ENCODE measurements at places on chromosomes 5 and 9.

- no peak for DNase-seq
Observed at GRCh38 chr5:76351577-76351976, 51.5 kb upstream of the IQGAP2 start.

DNA sequence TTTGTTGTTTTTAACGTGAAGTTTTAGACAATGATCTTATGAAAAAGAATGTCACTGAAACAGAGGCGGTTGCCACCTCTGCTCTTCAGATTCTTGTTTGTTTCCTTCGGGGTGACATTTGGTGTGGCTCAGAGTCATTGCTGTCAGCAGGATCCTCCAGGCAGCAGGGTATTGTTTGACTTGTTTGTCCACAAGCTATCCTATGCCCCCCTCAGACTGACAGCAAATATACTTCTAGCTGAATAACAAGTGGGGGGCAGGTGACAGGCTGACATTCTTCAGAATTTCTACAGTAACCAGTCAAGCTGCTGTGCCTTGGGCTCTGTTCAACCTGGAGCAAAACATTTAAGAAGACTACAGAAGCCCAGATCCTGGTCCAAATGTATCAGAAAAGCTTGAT, 383.3 kb downstream of the YTHDC2 start:
- no peak for DNase-seq

- no peak for DNase-seq
Observed at GRCh38 chr5:171336521-171337209, 27.6 kb downstream of the TLX3 start.

GRCh38 chr9:88503845-88504764, 30.9 kb upstream of the NXNL2 start:
- no peak for DNase-seq

DNA sequence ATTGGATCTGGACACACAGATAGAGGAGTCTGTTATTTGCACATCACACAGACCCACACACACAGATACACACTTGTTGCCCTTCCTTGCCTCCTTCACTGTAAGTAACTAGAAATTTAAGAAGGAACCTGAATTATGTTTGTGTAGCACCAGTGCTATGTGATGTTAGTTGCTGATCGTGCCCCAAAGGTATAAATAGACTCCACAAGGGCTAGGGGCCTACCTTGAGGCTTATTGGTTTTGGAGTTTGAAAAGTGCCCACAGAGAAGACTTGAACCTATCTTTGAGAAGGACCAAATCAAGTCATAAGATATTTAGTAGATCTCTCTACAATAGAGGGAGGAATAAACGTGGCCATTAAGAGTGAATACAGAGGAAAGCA, 8.8 kb upstream of the TGFBI start:
- DNase-seq, result no peak

DNA sequence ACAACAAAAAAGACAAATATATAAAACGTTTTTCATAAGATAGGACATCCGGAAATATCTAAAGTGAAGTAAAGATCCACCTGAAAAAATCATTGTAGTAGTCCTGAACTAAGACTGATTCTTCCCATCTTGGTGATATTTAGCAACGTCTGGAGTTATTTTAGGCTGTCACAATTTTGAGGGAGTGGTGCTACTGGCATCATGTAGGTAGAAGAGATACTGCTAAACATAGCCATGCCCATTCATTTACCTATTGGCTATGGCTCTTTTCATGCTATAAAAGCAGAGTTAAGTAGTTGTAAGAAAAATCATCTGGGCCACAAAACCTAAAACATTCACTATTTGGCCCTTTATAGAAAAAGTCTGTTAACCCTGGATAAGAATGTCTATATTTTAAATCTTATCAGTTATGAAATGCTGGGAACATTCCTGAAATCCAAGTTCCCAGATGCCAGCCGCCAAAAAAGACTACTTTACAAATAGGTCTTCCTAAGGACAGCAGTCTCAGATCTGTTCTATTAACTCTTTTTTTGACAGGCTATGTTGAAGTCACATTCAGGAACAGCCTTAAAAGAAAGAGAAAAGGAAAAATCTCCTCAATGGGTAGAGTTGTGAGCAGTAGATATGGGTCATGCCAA, 27.0 kb downstream of the RAPGEF6 start:
- no peak for DNase-seq

DNA sequence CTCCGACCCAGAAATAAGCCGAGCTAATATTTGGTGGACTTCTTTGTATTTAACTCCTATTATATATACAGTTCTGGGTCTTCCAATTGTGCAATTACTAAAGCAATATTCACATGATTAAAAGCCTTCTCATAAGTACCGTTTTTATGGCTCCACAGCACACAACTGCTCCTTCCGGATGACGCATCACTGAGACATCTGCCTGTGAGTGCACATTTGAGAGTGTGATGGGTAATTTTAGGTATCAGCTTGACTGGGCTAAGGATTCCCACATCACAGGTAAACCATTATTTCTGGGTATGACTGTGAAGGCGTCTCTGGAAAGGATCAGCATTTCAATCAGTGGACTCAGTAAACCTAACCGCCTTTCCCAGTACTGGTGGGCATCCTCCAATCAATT, 77.5 kb upstream of the SYK start:
- no peak for DNase-seq

- DNase-seq, result peak; percentile 40
Observed at GRCh38 chr5:121273833-121274433, 577.7 kb upstream of the FTMT start.

- no peak for DNase-seq
Observed at GRCh38 chr5:32866138-32866537, 155.0 kb downstream of the NPR3 start.

- DNase-seq, result no peak
Observed at GRCh38 chr5:111855356-111855755, 98.4 kb upstream of the NREP start.

DNA sequence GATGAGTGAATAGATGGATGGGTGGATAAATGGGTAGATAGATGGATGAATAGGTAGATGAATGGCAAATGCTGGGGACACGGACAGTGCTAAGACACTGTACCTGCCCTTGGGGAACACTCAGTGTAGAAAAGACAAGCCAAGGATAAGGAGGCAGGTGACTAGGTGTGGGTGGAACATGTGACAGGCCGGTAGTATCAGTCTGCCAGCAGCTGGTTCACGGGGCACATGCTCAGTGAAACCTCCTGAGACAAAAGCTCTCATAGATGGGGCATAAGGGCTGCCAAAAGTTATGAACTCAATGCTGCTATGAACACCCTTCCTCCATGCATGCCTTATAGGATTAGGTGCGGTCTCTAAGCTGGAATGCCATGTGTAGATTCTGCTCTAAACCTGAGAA, 71.0 kb downstream of the C5orf15 start:
- no peak for DNase-seq

GRCh38 chr5:11289733-11290132, 528.7 kb upstream of the DAP start:
- DNase-seq, result no peak

DNA sequence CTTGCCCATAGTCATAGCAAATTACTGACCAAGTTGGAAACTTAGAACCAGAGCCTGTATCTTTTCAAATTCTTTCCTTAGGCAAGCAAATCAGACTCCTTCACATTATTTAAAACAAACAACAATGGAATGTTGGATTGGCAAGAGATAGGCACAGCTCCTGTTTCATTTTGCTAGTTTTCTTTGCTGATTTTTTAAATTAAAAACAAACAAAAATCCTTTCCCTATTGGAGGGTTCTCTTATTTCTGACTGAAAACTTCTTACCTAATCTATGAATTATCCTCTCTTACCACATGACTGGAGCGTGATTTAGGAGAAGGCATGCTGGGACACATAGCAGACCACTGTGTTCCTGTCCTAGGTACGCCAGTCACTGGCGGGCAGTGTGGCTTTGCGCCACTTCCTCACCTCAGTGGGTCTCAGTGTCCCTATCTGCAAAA, 63.0 kb downstream of the TTC39B start:
- peak; percentile 34 for DNase-seq

DNA sequence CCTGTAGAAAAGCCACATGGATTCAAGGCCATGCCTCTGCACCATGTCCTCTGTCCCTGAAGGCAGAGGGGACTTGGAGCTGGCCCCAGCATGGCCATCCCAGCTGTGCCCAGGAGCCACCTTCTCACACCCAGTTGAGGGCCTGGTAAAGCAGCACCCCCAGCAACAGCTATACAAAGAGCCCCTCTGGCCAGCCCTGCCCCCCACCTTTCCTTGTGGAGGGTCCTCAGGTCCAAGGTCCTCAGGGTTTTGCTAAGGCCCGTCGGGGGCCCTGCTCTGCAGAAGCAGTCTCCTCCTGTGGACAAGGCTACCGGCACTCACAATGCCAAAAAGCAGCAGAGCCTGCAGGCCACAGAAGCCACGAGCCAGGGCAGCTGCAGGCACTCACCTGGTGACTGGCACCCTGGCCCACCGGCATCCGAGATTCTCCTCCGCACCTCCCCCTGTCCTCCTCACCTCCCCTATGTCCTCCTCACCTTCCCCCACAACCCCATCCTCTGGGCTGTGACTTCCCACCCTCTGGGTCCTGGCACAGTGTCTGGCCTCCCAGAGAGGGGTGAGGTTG, 39.9 kb upstream of the LPCAT1 start:
- DNase-seq, result no peak

GRCh38 chr5:34655354-34655991, 655 bp upstream of the RAI14 start:
- peak; percentile 53 for DNase-seq
